ENCODE measurements at places on chromosomes 6 and 20.

- DNase-seq, result no peak
These were observed 91.9 kb upstream of the CCDC28A start for GRCh38 chr6:138681627-138682026.

GRCh38 chr6:111957623-111958315, 84.5 kb upstream of the FYN start:
- DNase-seq, result no peak

DNA sequence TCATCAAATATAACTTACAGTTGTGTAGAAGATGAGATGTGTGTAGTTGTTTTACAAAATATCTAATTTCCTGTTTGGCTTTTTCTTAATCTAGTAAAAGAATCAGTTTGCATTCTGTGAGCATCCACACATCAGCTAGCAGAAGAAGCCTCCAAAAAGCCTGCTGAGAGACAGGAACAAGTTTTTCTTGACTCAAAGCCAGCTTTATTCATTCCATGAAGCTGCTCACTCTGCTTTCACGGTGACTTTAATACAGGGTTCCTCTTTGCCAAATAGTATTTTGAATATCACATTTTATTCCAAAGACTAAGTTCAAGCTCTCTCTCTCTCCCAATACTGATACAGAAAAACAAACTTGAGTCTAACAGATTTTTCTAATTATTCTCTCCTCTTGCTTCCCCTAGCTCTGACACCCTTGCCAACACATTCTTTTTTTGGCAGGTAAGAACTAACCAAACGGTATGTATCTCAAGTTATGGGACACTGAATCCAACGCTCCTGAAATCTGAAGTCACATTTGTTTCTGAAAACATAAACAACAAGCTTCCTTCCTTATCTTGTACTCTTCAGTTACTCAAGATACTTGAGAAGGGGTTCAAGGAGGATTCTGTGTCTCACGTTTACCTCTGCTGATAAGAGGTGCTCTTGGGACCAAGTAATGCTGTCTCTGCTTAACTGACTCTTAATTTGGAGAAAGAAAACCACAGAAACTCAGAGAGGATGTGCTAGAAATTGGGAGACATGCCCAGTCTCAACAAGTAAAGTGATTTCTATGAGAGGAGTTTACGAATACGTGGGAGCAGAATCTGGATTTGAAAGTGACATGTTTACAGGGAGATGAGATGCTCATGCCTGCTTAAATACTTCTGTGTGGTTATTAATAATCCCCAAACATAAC, 184.2 kb upstream of the SPTLC3 start:
- no peak for DNase-seq

DNA sequence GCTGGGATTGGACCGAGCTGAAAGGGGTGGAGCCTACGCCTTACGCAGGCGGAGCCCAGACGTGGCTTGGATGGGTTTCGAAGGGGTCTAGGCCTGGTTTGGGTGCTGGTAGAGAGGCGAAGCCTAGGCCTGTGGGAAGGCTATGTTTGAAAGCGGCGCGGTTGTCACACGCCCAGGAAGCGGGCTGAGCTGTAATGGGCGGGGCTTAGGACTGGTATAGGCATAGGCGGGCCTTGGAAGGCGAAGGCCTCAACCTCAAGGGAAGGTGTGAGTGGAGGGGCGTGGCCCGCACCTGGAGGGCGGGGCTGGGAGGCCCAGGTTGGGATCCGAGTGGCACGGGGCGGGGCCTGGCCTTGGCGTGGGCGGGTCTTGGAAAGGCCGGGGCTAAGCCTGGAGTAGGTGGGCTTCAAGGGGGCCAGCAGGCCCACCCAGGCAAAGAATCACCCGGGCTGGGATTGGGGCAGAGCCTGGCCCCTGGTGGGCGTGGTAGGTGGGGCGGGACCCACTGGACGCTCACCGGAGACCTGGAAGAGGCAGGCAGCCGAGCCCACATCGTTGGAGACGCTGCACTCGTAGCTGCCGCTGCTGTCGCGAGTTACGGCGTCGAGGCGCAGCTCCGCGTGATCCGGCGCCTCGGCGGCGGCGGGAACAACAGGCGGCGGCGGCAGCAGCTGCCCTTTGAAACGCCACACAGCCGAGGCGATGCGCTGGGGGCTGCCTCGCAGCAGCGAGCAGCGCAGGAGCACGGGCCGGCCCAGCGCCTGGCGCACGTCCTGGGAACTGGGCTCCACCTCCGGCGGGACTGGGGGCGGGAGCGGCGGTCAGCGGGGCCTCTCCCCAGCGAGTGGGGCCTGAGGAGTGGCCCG, 49.0 kb downstream of the MDGA1 start:
- no peak for DNase-seq

DNA sequence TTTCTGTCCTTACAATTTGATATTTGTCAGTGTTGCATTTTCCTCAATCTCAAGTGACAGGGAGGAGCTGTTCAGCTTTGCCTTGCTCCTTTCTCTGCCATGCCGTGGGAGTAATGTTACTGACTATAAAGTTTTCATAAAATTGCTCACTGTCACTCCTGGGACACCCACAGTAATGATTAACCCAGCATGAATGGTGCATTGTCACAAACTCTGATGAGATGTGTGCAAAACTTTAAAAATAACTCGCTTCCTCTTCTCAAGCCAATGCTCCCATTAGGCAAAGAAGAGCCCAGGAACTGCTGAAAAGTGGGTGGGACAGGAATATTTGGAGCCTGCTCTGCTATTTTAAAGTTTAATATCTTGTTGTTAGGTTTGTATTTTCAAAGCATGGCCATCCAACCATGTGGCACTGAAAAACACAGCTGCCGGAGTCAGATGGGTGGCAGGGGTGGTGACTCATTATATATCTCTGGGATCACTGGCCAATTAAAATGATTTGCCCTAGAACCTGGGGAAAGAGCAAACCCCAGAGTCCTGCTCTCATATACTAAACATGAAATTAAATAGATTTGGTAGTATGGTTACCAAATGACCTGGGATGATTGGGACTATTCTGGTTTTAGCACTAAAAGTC, 260.1 kb downstream of the BTBD3 start:
- no peak for DNase-seq

DNA sequence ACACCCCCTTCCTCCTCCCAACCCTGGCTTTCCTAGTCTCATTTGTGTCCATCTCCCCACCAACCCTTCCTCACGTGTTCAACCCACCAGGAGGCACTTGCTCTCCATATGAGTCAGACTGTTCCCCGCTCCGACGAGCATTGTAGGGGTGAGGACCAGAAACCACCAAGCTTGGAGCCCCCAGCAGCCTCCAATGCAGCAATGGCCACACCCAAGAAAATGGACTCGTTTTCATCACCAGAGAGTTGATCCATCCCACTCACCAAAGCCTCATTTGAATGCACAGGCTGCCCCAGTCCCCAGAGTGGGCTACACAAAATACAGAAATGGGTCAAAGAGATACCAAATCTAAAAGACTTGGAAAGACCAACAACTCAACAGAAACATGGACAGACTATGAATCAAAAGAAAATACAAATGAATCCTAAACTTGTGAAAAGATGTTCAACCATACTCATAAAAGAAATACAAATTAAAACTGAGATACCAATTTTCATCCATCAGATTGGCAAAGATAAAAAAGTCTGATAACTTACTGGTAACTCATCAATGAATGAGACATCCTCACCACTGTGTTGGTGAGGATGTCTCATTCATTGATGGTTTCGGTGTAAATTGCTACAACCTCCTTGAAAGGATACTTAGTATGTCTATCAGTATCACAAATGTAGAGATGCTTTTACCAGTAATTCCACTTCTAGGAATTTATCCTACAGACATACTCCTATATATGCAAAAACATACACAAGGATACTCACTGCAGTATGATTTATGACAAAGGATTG, 68.1 kb downstream of the TRERF1 start:
- no peak for DNase-seq
